ENCODE measurements at places on chromosomes 11 and 22.

GRCh38 chr11:16806791-16807190, 68.3 kb downstream of the C11orf58 start:
- DNase-seq: no peak

DNA sequence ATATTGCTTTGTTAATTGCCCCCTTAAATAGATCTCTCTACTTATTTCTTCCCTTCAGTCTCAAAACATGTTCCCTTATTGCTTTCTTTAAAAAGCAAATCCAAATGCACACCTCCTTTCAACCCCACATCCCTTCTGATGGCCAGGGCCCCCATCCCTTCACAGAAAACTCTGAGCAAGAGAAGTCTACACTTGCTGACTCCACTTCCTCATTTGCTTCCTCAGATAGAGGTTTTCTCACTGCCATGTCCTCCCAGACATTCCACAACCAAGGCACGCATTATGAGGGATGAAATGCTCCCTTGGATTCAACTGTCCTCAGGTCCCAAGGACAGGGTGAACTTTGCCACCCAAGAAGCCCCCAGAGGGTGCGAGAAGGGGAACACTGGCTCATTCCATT, 43.1 kb downstream of the CSNK2A3 start:
- no peak for DNase-seq

- DNase-seq: no peak
Observed at GRCh38 chr11:34823197-34823596, 93.0 kb downstream of the APIP start.

DNA sequence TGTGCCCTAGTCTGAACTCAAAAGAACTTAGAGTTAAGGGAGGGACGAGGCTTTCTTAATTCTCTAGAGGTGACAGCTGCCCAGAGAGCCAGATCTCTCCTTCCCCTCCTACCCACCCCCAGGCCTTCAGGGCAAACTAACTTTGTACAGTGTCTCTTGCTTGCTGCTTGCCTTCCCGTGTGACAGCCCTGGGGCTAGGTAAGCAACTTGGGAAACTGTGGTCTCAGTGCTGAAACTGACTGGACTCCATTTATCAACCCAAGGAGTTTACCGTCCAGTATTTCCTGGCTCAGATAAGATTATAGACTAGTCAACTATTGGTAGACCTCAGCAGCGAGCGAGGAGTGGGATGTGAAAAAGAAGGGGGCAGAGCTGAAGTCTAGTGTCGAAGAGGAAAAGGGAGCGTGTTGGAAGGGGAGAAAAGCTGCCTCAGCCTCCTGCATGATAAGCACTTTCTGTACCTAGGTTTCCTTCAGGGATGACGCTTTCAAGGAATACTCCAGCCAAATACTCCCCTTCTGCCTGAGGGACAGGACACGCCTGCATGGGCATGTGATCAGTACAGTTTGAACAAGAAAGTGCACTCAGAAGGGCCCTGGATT, 43.3 kb upstream of the WEE1 start:
- DNase-seq: no peak

DNA sequence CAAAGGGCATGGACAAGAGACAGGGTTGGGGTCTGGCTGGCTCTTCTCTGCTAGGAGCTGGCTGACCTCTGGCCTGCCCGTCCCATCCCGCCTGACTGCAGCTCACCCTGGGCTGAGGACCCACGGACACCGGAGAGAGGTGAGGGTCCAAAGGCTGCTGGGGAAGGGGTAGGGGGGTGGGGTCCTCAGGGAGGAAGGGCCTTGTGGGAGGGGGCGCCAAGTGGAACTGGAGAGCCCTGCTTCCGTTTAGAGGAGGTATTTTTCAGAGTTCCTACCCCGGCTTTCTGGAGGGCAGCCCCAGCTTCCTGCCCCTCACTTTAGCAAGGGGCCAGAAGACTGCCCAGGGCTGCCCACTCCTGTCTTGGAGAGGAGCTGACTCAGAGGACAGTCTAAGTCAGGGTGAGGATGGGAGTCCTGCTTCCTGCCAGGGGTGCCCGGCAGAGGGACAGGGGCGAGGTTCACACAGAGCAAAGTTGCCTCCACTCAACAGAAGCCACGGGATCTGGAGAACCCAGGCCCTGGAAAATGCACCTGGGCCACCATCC, 7.1 kb downstream of the LARGE2 start:
- no peak for DNase-seq

DNA sequence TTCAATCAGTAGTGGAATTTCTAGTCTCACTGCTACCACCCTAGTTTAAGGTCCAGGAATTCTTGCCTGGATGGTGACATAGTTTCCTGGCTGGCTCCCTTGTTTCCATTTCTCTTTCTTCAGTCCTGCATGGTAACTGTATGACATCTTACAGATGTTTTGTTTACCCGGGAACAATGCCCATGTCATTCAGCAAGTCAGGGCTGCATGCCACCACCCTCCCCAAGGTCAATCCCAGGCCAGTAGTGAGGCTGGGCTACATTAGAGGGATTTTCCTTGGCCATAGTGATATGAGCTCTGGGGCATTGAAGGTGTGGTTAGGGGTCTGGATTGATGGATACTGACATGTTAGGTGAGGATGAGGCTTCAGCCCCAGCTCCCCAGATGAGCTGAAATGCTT, 114.9 kb upstream of the E2F8 start:
- no peak for DNase-seq

DNA sequence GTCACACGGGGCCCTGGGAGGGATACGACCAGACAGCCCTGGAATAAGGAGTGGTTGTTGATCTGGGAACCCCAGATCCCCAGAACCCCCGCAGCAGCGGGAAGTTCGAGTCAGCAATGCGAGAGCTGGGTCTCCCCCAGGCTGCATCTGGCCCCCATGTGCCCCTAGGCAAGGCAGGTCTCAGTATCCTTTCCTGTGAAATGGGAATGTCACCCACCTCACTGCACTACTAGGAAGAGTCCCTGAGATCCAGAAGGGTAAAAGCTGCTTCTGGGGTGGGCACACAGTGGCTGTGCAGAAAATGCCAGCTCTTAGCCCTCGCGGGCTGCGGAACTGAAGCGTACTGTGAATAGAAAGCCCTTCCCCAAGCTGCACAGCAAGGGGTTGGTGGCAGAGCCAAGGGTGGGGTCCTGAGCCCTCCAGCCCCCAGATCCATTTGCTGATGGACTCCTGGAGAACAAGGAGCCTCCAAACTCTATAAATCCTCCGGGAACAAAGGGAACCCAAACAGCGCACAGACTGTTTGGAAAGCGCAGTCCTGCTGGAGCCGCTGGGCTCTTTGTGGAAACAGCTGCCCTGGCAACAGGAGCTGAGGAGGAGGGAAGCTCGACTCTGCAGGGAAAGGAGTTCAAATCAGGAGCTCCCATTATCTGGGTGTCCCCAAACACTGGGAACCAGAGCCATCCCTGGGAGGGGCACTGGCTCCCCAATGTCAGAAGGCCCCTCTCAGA, 68.2 kb upstream of the SHISAL1 start:
- DNase-seq: no peak

GRCh38 chr11:64803846-64804345, 882 bp upstream of the MAP4K2 start:
- no peak for DNase-seq

DNA sequence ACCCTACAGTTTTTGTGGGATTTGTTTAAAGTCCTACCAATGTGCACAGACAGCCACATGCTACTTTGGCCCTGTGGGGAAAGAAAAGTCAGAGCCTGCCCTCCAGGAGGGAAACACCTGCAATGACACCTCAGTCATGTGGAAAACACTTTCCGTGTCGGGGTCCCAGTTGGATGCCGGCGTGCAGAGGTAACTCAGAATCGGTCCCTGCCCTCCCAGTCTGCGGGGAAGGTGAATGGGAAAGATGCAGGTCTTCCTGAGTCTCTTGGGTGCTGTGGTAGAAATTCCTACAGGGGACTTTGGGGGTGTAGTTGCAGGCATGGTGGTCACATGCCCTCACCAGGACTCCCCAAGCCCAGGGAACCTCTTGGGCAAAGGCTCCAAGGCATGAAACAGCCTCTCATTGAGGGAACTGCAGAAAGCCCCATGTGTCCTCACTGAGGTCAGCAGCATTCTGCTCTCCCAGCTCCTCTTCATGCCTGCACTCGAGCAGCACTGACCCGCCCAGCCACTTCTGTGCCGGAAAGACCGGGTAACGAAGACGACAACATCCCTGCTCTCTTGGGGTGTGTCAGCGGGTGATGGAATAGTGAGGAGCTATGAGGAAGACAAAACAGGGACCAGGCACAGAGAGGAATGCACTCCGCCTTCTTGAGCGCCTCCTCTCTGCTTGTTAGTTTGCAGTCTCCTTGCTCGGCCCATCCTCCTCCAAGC, 4.7 kb downstream of the RIBC2 start:
- no peak for DNase-seq

DNA sequence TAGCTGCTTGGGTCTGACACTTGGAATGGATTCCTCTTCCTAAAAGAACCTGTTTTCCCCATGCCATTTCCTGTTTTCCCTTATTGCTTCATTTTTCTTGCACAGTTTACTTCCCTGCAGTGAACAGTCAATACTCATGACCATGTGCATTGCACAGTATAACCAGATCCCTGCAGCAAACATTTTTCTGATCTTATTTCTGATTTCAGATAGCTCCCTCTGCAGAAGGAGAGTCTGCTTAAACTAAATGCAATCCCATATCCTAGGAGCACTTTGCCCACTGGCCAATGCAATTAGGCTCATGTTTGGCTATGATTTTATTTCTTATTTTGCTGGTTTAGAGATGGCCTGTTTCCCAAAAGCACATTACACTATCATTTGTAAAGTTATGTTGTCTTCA, 96.7 kb upstream of the CD44 start:
- DNase-seq: no peak

DNA sequence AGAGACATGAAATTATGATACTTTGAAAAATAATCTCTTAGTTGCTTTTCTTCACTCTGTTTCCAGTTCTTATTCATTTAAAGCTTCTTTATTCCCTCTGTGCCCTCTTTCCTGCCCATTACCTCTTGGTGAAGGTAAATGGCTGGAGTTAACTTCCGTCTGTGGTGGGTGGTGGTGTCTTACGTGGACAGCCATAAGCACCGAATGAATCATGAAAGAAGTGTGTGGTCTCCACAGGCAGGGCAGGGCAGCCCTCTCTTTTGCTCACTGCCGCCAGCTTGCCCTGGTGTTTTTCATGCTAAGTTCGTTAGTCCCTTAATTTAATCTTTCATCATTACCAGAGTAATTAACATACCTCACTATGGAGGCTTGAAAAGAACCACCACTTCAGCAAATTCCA, 98.7 kb upstream of the SORL1-AS1 start:
- no peak for DNase-seq

GRCh38 chr11:89516496-89516895, 25.3 kb upstream of the NOX4 start:
- DNase-seq: no peak

DNA sequence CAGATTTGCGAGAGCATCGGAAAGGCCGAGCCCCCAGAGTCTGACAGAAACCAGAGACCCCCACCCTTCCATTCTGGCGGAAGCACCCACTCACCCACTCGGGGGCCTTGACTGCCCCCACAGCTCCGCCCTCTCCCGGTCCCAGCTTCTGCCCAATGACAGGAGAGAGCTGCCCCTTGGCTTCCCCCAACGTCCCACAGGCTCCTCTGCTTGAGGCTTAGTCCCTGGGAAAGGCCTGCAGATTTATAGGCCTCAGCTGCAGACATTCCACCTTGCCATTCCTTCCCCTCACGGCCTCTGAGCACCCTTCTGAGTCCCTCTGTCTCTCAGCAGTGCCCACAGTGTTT, 125.0 kb upstream of the NCAM1 start:
- DNase-seq: no peak

- DNase-seq: no peak
Observed at GRCh38 chr22:41157083-41157482, 48.0 kb upstream of the L3MBTL2 start.

DNA sequence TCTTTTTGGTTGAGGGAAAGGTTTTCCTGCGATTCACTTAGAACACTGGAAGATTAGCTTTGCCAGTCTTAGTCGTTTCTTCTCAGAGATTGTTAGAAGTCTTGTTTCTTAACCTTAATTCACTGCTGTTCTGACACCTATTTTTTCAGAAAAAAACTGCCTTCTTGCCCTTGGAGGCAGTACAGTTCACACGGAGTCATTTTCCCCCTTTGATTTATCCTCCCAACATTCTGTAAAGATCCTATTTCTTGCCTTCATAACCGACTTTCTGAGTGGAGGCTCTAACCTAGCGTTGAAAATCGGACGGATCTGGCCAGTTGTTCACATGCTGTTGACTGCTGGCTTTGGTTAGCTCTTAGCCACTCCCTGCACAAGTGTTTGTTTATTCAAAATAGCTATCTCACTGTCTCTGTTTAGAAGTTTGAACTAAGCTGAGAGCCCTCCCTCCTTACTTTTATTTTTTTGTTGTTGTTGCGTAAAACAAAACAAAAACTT, 737 bp downstream of the BCL2L13 start:
- DNase-seq: peak; percentile 53

GRCh38 chr11:65778431-65778900, 2.3 kb downstream of the AP5B1 start:
- no peak for DNase-seq

GRCh38 chr22:29156507-29156906, 49.2 kb upstream of the EMID1 start:
- no peak for DNase-seq

DNA sequence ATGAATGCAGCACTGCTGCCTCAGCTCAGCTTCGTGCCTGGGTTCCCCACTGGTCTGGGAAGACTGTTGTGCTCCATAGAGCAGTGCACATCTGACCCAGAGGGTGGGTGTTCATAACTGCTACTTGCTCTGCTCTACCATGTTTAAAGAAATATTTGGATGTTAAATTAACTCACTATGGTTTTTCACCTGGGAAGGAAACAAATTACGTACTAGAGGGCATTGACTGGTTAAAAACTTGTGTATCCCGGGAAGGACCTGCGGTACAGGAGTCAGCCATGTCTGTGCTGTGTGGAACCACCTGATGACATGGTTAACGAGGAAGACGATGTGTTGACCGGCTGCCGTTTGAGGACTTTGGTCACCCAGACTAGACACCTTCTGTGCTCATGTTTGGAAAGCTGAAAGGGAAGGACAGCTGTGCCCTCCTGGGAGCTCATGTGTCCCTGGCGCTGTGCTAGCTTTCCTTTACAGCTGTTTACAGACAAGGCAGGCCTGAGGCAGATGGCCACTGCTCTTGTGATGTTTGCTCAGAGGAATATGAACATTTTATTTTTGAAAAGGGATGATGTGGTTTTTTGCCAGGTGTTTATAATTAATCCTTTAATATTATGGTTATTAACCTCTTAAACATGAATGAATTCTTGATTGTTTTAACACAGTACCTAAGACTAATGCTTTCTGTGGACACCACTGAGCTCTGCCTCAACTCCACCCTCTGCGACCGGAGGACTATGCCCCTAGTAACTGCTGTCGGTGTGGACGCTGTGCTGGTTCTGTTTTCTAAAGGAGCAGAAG, 14.3 kb upstream of the AIFM3 start:
- DNase-seq: no peak

DNA sequence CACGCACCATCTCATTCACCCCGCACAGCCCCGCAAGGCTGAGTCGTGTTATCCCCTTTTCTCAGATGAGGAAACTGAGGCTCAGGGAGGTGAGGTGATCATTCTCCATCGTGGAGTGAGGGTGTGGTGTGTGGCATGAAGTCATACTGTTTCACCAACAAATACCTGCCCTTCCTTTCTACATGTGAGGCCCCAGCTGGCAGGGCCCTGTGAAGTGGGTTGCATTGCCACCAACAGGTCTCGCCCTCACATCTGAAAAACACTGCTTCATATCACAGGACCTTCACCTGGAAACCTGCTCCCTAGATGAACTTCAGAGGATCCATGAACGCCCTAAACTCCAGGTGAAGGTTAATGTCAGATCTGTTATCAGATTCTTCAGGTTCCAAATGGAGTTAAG, 4.3 kb downstream of the SSTR3 start:
- peak; percentile 33 for DNase-seq

Data from CD4-positive, alpha-beta T cell treated with Interleukin-17A for 1 hour (primary cell).